ENCODE measurements at places on chromosomes 3 and 15. TPM values are rescaled to one million over a fixed set of nuclear protein-coding genes. Genes with fewer than 3 reads are reported as not detected.

UTS2B gene
- 0.53 TPM for total RNA-seq

GOLGA6L26 gene
- total RNA-seq, result not detected

PEX11A gene
- 1.9 TPM for total RNA-seq

UNC13C gene
- not detected for total RNA-seq

ARHGAP31 gene
- total RNA-seq, result 36.2 TPM

Measured in mammary microvascular endothelial cell (primary cell).